CD8-positive, alpha-beta memory T cell (primary cell): ENCODE measurements at places on chromosomes 4 and X.

DNA sequence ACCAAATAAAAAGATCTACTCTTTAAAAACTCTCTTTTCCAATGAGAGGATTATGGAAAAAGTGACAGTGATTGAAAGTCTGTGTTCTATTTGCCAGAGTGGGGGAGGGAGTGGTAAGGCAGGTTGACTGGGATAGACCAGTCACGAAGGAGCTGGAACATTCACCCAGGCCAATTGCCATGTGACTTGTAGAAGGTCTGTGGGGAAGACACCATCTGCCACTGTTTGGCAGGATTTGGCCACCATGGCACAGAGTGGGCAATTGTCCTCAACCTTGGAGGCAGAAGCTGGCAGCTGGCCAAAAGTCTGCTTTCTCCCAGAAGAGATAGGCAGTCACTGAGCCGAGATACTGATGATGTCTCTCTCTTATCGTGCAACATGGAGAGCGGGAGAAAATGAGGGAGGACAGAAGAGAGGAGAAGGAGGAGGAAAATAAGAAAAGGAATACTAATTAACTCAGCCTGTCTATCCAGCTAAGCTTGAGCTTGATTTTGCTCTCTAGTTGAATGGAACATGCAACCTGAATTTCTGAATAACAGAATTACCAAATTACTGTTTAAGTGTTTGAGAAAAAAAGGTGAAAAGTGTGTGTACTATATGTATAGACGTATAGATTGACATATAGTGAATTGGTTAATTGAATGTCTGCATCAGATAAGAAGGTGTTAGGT is 267.1 kb downstream of the ARHGAP24 start:
- DNase-seq = no peak

DNA sequence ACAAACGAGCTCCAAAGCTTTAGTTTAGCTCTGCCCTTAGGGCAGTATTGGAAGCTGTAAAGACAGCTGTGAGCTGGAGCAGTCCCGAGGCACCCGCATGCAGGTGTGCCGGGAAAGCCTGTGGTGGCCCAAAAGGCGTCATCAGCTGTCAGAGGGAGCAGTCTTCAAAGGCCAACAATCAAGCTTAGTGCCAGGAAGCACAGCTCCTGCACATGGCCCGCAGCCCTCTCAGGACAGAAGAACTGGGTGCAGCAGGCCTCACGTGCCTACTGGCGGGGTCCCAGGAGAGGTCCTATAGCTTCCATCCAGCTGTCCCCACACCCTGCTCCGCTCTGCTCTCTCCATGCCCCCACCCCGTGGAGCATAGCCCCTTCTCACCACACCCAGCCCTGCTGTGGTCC is 92.2 kb upstream of the TRIM2 start:
- peak; percentile 72 for DNase-seq

DNA sequence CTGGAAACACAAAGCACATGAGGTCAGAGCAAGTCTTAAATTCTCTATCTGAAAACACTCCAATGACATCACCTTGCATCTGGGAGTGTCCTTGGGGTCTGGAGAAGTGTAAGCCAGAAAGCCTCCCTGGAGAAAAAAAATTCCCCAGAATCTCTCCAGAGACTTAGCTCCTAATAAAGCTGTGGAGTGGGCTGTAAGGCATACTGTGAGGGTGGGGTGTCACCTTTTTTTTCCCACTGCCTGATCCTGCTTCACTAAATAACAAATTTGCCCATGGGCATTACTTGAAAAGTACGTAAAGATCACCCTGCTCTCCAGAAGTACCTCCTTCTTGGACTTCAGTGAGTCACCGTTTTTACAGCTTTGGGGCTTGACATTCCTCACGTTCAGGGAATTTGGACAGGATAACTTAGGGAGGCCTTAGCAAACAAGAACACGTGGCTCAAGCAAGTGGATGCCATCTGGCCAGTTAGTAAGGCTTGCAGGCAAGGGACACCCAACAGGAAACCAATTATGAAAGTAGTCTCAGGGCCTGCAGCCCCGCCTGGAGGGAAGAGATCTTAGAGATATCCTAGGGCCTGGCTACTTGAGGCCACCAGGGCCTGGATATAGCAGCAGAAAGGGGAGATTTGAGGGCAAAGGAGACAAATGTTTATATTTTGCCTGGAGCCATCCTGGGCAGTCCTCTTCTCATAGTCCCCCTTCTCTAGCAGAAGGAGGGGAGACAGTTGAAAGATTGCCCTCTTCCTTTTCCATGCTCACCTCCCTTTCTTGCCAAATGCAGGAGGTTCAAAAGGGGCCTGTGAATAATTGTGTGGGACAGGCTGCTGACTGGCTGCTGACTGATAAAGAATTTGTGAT is 60.1 kb upstream of the PLAC1 start:
- DNase-seq = no peak

GRCh38 chr4:142393127-142393526 is 453.0 kb downstream of the INPP4B start:
- DNase-seq = no peak

DNA sequence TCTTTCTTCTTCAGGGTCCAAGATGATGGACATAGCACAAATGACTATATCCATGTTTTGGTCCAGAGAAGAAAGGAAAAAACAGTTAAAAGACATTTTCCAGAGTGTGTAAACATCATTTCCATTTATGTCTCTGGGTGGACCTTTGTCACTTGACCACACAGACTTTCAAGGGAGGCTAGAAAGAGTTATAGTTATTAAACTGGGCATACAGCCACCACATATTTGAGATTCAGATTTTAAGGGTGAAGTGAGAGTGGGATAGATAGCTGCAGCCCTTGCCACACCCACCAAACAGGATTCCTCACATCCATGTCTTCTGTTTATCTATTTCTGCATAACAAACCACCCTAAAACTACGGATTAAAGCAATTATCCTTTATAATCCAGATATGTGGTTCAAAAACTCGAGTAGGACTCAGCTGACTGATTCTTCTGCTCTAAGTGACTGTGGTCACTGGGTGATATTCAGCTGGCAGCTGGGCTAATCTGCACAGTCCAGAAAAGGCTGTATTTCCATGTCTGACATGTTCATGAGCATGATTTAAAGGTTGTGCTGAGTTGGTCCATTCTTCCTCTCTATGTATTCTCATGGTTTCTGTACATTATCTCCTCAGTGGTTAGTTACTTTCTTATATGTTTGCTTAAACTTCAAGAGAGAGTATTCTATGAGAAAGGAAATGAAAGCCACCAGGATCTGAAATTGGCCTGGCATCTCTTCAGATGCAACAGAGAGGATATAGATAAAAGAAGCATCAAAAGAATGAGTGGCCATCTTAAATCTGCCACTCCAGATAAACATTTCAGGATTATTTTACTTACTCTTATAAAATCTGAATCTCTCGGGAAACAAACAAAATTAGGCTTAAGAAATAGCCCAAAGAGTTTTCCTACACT is 459.8 kb upstream of the CTSO start:
- no peak for DNase-seq

DNA sequence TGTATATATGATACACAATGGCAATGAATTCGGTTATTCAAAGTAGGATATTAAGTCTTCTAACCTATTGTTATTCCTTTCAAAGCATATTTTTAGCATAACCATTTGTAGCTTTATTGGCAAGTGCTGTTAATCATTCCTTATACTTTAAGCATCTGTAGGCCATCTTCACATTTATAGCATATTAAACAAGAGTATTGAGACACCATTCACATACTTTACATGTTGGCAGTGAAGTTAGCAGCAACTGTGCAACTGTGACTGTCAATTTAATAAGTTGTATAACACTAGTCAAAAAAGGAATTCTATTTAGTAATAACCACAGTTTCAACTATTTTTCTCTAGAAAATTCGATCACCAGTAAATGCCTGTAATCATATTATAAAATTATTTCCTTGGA is 107.3 kb upstream of the MYOZ2 start:
- DNase-seq = no peak

DNA sequence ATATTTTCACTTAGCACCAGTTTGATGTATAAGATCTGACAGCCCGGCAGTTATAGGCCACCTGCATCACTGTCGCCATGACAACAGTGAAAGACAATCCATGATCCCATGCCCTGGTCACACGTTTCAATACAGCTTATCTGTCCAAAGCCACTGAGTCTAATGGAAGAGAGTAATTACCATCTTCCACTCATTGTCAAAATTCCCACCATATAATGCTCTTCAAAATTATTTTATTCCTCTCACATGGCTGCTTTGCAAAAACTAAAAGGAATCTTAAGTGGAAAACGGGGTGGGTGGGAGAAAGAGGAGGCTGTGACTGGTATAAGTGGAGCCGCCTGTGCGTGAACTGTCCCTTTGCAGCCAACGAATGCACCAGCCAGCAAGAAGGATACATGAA is 44.2 kb downstream of the MAML3 start:
- DNase-seq = no peak

DNA sequence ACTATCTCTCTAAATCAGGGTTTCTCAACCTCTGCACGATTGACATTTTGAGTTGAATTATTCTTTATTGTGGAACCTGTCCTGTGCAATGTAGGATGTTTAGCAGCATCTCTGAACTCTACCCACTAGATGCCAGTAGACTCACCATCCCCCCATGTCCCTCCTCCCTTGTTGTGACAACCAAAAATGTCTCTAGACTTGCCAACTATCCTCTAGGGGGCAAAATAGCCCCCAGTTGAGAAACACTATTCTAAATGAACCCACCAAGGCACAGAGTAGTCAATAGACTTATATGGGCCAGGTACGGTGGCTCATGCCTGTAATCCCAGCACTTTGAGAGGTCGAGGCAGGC is 49.1 kb upstream of the GAB1 start:
- DNase-seq = no peak

DNA sequence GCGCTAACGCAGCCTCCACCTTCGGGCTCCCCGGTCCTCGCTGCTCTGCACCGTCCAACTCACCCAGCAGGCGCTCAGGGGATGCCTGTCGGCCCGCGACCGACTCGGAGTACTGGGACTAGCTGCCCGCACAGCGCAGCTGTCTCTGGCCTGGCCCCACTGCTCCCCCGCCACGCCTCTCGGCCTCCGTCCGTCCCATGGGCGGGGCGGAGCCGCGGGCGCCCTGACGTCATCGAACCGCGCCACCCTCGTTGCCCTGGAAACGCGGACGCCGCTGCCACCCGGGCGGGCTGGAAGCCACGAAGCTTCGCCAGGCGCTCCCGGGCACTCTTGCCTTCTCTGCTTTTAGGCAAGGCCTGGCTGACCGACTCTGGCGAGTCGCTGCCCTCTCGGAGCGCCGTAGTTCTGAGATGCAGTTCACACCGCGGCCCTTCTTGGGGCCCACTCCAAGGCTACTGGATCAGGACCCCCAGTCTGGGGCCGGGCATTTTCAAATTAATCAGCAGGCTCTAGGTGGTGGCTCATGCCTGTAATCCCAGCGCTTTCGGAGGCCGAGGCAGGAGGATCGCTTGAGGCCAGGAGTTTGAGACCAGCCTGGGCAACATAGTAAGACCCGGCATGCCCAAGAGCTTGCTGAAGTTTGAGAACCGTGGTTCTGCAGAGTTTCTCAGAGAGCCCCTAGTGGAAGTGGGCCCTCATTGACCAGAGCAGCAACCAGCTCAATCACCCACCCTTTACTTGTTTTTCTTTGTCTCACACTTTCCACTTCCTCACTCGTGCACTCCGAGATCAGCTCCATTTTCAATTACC is 12.0 kb downstream of the ACOX3 start:
- peak; percentile 92 for DNase-seq

DNA sequence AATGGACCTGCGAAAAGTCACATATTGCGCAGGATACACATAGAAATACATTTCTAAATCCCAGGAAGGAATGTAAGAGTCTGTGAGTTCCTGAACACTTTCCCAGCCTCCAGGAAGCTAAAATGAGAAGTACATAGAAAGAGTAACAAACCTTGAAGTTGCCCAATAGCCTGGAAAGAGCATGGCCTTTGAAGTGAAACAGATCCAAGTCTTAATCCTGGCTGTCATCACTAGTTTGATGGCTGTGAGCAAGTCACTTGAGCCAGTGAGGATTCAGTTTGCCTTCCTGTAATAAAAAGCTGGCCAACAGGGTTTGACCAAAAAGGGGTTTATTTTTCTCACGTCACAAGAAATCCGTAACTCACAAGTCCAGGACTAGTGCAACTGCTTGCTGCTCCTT is 69.8 kb downstream of the ARHGEF38 start:
- no peak for DNase-seq

GRCh38 chrX:100673397-100673953 is 29.5 kb downstream of the SRPX2 start:
- DNase-seq = no peak

- DNase-seq = no peak
Measured at GRCh38 chr4:110411574-110412011, 64.4 kb upstream of the ENPEP start.

GRCh38 chr4:27009539-27009938 is 148.9 kb downstream of the STIM2 start:
- DNase-seq = no peak

DNA sequence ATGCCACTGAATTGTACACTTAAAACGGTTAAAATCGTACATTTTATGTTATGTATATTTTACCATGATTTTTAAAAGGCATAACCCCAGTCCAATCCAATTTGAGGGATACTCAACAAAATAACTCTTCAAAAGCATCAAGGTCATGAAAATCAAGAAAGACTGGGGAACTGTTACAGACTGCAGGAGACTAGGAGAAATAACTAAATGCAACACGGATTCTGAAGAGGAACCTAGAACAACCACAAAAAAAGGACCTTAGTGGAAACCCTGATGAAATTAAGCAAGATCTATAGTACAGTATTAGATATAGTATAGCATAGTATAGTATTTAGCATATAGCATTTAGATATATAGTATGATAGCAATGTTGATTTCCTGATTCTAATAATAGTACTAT is 26.8 kb downstream of the SH3KBP1 start:
- DNase-seq = no peak

DNA sequence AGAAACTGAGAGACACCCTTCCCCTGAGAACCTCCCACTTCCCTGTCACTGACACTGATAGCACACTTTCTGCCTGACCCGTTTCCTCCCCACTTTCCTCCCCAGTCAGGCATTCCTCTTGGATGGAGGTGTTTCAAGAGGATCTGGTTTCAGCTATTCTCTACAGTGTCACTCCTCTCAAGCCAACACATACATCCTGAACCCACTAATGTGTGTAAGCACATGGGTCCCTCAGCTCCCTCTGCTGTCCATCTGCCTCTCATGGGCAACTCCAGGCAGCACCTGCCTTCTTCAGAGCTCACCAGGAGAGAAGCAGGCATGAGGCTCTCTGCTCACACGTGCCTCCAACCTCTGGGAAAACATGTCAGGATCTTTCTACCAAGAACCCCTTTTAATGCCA is 207.6 kb downstream of the NAF1 start:
- DNase-seq = no peak

DNA sequence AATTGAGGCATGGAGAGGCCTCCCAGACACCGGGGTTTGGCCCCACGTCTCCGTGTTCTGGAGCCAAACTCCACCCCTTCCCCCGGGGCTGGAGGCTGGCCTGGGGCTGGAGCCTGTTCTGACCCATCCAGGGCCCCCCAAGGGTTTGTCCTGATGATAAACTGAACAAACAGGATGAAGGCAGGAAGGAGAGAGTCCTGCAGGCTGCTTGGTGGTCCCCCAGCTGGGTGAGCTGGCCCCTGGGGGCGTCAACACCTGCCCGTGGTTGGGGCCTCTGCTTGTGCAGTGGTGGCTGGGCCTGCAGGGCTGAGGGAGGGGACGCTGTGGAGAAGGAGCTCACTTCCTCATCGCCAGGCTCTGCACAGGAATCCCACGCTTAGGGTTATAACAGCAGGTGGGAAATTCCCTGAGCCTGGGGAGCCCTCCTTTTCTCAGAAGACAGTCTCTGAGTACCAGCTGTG is 2.3 kb downstream of the SH3TC1 start:
- DNase-seq = no peak
